Fibroblast of lung (primary cell): ENCODE measurements at places on chromosomes 2 and 18. TPM values are rescaled to one million over a fixed set of nuclear protein-coding genes. Genes with fewer than 3 reads are reported as not detected.

The NEMP2 gene
- total RNA-seq = 6.3 and 6.4 TPM in 2 replicates

The GPR39 gene
- total RNA-seq = 0.26 and 1.3 TPM in 2 replicates

The RAB6C gene
- not detected in 2 replicates for total RNA-seq

The RAD51AP2 gene
- total RNA-seq = under 0.01 and 0.17 TPM in 2 replicates

The POLR1A gene
- total RNA-seq = 9.2 and 9.4 TPM in 2 replicates

The MOGAT1 gene
- not detected in 2 replicates for total RNA-seq

The XPO1 gene
- 297 and 348 TPM in 2 replicates for total RNA-seq

The COL4A3 gene
- total RNA-seq = 0.26 and 0.33 TPM in 2 replicates

The KCNG2 gene
- 6.4 and 10.1 TPM in 2 replicates for total RNA-seq

The SATB2 gene
- 13.9 and 28.1 TPM in 2 replicates for total RNA-seq

The SLC23A3 gene
- total RNA-seq = 1.8 and 2.5 TPM in 2 replicates

The CFAP65 gene
- not detected in 2 replicates for total RNA-seq

The GALNT13 gene
- total RNA-seq = 0.17 and 0.26 TPM in 2 replicates

The COLEC11 gene
- 0.77 and 0.83 TPM in 2 replicates for total RNA-seq

The SCN7A gene
- 7.8 and 23.6 TPM in 2 replicates for total RNA-seq

The STPG4 gene
- 0.26 and 0.33 TPM in 2 replicates for total RNA-seq

The SIX3 gene
- total RNA-seq = not detected in 2 replicates

The PRSS56 gene
- total RNA-seq = not detected in 2 replicates

The IDH1 gene
- total RNA-seq = 353 and 378 TPM in 2 replicates

The DES gene
- total RNA-seq = 34.7 and 69.3 TPM in 2 replicates
